Large intestine (tissue), 12 donors: ENCODE measurements at places on chromosomes 13 and 19. TPM values are rescaled to one million over a fixed set of nuclear protein-coding genes. Genes with fewer than 3 reads are reported as not detected.

GRCh38 chr13:39462428-39462827 lies 140.6 kb downstream of the LHFPL6 start:
- DNase-seq: no peak

Gene C19orf12
- 26.5 TPM for polyA plus RNA-seq

- no peak for DNase-seq
These were observed 149.0 kb upstream of the ZNF536 start for GRCh38 chr19:30222992-30223865.

Gene DIRAS1
- 2.6 TPM for polyA plus RNA-seq

DNA sequence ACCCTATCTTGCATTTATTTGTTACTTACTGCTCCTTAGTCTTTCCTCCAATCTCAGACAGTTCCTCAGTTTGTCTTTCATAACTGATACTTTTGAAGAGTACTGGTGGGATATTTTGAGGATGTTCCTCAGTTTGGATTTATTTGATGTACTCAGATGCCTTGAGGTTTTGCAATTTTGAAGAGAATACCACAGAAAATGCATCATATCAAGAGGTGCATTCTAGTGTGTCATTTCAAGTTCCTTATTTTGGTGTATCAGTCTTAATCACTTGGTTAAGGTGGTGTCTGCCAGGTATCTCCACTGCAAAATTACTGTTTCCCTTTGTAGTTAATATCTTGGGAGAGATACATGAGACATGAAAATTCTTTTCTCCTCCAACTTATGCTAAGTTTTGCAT lies 75.1 kb downstream of the URI1 start:
- DNase-seq: no peak

DNA sequence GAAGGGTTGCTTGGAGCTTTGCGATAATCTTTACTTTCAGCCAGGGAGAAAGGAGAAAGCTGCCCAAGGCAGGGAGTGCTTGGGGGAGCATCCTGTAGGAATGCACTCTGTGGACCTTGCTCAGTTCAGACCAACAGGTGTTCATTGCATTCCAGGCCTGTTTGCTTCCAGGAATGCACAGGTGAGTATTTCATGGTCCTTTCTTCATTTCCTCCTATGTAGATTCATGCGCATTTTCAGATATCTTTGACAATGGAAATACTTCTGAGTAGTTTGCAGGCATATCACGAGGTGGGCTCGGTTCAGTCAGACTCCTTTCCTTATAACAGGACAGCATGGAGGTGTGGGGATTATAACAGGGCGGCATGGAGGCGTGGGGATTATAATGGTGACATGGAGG lies 254.8 kb downstream of the FGF9 start:
- DNase-seq: peak; percentile 73

DNA sequence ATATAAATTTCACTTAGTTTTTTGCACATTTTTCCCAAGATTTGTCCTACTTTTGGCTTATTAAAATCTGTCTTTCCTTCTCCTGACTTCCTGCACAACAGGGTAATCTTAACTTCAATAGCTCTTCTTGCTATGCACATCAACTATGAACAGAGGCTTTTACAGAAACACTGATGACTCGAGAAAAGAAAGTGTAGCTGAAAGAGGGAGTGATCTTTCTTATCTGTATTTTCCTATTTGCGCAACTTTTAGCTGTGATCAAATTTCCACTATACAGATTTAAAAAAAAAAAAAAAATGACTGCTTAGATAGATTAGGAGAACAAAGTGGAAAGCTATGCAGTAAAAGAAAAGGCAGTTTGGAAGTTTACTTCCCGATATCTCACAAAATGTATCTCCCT lies 406.9 kb downstream of the LIG4 start:
- no peak for DNase-seq

Gene ANGPTL8
- 0.55 TPM for polyA plus RNA-seq

Gene NALCN
- 1.2 TPM for polyA plus RNA-seq

- peak; percentile 36 for DNase-seq
These were observed 157.3 kb downstream of the DNAJC3 start for GRCh38 chr13:95834134-95834765.

GRCh38 chr13:27853335-27853734 lies 61.1 kb downstream of the GSX1 start:
- DNase-seq: peak; percentile 89

GRCh38 chr13:40206241-40207000 lies 460.0 kb downstream of the FOXO1 start:
- DNase-seq: no peak

DNA sequence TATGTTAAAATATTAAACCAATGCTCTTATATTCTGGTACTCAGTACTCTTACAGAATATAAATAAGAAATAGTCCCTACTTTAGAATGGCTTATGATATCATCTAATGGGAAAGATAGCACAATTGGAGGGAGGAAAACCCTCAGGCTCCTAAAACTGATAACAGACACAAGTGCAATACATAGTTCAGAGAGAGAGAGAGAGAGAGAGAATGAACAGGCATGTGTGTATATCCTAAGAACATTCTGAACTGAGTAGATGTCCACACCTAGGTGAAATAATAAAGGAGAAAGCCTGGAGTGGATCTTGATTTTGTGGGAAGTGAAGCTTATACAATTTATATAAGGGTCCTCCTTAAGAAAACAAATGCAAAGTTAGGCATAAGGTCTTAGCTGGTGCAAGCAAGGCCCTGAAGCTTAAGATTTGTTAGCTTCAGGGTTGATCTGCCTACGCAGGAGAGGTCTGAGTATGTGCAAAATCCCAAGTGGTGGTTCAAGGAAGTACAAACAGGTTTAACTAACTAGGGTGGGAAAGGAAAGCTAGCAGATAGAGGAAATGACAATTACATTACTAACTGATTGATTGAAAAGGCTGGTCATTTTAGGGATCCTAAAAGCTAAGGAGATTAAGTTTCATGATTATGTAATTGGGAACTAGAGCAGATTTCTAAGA lies 53.3 kb downstream of the SOX21 start:
- no peak for DNase-seq

DNA sequence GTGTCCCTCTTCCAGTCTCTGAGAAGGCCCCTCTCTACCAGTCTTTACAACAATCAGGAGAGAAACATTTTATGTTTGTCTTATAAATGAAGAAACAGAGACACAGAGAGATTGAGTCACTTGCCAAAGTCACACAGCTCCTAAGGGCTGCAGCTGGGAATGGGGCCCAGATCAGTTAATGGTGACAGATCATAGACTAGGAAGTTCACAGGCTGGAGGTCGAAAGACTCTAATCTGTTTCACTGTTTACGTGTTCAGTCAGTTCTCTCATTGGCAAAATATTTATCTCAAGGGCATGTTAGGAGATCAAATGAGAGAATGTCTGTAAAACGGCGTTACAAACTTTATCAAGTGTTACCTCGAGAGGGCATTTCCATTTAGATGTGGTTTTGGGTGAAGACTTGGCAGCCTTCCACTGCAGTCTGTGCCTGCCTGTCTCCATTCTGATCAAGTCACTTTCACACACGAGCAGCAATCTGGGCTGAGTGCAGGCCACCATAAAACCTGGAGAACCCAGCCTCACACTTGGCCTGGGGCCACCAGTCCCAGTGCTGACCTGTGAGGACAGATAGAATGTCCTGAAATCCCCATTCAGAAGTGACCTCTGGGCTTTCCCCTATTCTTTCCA lies 65.1 kb downstream of the SIAH3 start:
- no peak for DNase-seq

DNA sequence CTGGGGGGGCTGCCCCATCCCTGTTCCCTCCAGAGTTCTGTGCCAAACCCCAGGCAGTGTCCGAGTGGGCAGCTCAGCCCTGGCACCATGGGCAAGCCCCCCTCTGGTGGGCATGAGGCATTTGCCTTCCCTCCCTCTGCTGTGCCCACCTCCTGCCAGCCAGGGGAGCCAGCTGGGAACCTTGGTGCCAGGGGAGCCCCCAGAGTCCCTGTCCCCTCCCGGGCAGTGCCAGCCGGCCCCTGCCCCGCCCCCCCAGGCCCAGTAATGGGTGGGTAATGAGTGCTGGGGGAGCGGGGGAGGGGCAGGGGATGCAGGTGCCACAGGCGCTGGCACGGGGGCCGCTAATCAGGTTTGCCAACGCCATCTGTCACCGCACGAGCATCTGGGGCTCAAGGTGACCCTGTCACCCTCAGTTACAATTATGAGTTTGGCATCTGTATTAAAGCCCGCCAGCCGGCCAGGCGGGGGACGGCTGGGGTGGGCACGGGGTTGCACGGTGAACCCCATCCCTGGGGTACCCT lies 5.9 kb downstream of the DAND5 start:
- no peak for DNase-seq

DNA sequence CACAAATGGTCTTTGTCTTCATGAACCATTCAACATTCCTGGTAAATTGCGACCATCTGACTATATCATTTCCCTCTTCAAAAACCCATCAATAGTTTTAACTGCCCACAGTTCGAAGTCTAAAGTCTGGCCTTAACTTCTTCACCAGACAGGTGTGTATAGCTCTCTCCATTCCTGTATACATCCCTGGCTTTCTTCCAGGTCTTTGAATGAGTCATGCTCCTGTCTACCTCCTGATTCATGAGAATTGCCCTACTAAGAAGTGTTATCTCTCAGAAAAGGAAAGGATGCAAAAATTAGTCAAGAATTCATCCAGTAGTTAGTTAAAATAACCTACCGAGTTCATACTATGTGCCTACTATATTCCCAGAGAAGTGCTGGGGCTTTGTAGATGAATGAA lies 225.0 kb downstream of the TBC1D4 start:
- peak; percentile 89 for DNase-seq

- no peak for DNase-seq
These were observed 393.1 kb downstream of the COG6 start for GRCh38 chr13:40048551-40048950.

- no peak for DNase-seq
These were observed 56.2 kb upstream of the RFC3 start for GRCh38 chr13:33761740-33762139.

DNA sequence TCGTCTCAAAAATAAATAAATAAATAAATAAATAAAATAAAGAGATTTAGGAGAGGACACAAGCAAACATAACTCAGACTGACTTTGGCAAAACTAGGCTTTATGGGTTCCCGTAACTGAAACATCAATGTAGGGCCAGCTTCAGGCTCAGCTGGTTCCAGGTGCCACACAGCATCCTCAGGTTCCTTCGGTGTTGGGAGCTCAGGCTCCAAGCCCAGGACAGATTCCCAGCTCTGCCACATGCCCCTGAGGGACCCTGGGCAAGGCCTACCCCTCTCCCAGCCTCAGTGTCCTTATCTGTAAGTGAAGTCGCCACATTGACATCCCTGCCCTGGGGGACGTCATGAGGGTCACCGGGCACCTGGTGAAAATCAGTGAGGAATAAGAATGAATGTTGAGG lies 18.7 kb downstream of the MISP start:
- DNase-seq: no peak

- DNase-seq: peak; percentile 33
These were observed 501 bp downstream of the GTPBP3 start for GRCh38 chr19:17337675-17338432.

- peak; percentile 5 for DNase-seq
These were observed 400.8 kb upstream of the ATXN8OS start for GRCh38 chr13:69706807-69707206.

- DNase-seq: no peak
These were observed 53.0 kb downstream of the SACS start for GRCh38 chr13:23380534-23380933.

DNA sequence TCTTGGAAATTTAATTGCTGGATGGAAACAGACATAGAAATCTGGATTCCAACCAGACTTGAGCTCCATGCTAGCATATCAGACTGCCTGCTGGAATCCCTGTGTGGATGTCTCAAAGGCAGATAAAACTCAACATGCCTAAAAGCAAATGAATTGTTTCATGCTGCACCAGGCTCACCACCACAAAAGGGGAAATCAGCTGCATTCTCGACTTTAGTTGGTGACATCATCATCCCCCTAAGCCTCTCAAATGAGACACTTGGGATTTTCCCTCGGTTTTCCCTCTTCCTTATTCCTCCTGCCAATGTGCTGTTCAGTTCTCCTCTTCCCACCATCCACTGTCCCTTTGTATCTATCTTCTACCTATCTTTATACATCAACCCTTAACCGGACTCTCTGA lies 134.3 kb downstream of the ZDHHC20 start:
- no peak for DNase-seq

- DNase-seq: no peak
These were observed 8.1 kb downstream of the CAPS start for GRCh38 chr19:5922161-5922545.

Gene ZNF765
- 11.7 TPM for polyA plus RNA-seq

- DNase-seq: no peak
These were observed 583.1 kb downstream of the EFNB2 start for GRCh38 chr13:105952233-105952972.

- no peak for DNase-seq
These were observed 5.8 kb downstream of the CPAMD8 start for GRCh38 chr19:17020823-17021222.

GRCh38 chr19:48603850-48604249 lies 2.7 kb upstream of the SPACA4 start:
- DNase-seq: no peak

DNA sequence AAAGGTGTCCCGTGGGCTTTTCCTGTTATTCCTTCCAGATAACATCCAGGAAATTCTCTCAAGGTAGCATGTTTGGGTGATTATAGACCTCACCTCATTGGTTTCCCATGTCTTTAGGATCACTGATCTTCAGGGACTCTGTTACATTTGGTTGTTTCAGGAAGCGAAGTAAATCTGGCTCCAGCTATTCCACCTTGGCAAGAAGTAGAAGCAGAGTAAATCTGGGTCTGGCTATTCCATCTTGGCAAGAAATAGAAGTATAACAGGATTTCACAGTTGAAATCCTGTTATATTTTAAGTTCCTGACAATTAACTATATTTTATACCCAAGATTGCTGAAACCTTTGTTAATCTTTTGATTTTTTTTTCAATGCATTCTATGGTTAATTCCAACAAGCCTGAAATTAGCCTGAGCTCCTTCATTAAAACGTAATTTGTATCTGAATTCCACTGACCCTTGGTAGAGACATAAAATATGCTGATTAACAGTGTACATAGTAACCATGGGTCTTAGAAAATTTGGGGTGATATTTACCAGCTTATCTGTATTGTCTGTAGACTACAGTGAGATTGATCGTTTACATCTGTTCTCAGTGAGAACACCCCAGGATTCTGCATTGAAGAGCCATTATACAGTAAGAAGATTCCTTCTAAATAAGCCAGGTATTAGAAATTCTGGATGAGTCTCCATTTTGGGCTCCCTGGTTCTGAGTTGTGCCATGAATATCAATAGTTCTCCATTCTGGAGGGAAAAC lies 267.6 kb upstream of the SLITRK6 start:
- DNase-seq: no peak

Gene CALR3
- polyA plus RNA-seq: 0.04 TPM

Gene C19orf38
- 2.7 TPM for polyA plus RNA-seq

DNA sequence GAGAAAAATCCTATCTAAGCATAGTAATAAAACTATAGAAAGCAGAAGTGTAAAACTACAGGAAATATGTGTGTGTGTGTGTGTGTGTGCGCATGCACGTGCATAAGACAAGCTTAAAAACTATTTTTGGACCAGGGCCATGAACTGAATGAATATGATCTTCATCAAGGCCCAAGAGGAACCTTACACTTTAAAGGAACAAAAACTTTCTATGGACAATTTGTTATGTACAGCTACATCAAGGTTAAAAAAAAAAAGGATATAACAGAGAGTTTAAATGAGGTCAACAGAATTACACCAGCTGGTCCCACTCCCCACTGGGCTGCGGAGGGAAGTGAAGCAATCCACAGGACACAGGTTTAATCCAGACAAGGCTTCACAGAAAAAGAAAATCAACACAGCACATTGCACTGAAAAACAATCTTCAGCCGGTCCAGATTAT lies 151.1 kb downstream of the LHFPL6 start:
- DNase-seq: peak; percentile 31

Gene PCP2
- polyA plus RNA-seq: 1.5 TPM

Gene ZNF541
- polyA plus RNA-seq: 0.19 TPM

Gene TGDS
- polyA plus RNA-seq: 21.6 TPM

Gene NBEA
- polyA plus RNA-seq: 8.7 TPM
